ENCODE measurements at places on chromosomes 12 and 14.
A peak's percentile ranks its signal among the peaks of the same experiment; 100 is the strongest.

- no peak for DNase-seq
Observed at GRCh38 chr12:47234576-47235141, 154.9 kb upstream of the AMIGO2 start.

DNA sequence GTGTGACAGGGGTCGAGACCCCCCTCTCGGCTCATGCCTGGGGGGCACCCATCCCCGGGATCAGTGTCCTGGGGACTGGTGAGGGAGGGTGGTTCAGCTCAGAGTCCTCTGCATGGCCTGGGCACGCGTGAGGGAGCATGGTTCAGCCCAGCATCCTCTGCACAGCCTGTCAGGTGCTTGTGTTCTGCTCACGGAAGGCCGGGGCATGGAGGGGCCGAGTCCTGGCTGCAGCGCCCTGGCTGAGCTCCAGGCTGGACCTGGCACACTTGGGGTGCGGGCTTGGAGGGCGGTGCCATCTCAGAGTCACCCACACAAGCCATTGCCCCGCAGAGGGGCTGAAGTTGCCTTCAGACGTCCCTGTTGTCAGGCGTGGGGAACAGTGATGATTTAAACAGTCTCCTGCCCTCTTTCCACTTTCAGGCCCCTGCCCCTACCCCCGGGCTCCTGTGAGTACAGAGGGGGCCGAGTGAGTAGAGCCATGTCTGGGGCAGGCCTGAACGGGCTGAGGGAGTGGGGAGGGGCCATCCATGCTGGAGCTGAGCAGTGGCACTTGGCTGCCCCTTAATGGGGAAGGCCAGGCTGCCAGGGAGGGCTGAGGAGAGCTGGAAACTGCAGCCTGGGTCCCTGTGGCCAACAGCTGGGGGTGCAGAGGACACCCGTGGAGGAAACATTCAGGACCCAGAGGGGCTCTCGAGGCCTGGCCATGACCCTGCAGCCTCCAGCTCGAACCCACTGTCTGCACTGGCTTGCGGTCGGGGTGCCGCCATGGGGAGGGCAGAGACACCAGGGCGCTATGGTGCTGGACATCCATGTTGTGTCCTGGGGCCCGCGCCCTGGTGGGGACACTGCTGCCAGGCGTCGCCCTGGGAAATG is 22.5 kb downstream of the FBRSL1 start:
- no peak for DNase-seq

DNA sequence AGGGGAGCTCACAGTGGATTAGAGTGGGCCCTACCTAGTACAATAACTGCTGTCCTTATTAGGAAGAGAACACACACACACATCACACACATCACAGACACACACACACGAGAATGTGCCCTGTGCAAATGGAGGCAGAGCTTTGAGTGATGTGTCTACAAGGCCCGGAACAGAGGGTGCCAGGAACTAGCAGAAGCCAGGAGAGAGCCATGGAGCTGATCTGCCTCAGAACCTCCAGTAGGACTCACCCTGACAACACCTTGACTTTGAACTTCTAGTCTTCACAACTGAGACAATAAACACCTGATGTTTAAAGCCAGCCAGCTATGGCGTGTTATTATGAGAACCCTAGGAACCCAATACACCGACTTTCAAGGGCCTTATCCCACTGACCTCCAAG is 29.7 kb upstream of the FKBP4 start:
- DNase-seq, result no peak

- no peak for DNase-seq
Observed at GRCh38 chr14:39320318-39320717, 86.6 kb downstream of the MIA2 start.

DNA sequence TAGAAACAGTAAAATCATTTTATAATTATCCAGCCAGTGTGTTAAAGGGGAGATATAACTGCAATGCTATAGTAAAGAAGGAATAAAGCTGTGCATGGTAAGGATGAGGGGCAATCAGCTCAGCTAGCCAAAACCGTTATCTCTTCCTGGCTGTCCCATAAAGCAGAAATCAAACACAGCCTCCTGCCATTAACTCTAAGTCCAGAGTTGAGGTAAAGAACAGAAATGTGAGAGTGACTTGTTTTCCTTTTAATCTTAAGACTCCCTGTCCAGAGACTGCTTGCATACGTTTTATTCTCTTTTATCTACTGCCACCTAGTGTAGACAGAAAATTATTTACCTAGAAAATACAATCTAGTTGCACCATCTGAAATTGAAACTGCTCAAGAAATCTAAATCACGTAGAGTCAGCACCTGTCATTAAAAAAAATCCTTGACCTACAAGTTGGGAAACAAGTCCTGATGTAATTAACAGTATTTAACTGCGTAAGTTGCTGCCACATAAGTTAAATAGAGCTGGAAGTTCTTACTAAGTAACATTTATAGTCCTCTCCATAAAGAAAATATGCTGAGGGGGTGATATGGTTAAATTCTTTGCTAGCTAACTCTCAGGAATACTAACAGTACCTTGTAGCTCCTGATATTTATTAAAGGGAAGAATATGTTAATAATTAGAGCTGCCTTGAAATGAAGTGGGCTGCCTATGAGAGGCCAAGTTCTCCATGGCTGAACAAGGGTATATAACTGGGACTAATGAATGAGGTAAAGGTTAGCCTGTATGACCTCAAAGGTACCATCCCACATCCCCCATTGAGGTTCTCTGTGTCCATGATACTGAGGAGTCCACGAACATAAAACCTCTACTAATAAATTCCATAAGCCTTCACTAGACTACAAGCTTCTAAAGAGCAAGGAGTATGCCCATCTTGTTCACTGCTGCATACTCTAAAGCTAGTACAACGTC is 62.7 kb downstream of the GALNT4 start:
- DNase-seq, result no peak

GRCh38 chr12:66456612-66457011 is 154.3 kb downstream of the HELB start:
- no peak for DNase-seq

- peak; percentile 56 for DNase-seq
Observed at GRCh38 chr14:50038398-50039119, 77.8 kb downstream of the VCPKMT start.

DNA sequence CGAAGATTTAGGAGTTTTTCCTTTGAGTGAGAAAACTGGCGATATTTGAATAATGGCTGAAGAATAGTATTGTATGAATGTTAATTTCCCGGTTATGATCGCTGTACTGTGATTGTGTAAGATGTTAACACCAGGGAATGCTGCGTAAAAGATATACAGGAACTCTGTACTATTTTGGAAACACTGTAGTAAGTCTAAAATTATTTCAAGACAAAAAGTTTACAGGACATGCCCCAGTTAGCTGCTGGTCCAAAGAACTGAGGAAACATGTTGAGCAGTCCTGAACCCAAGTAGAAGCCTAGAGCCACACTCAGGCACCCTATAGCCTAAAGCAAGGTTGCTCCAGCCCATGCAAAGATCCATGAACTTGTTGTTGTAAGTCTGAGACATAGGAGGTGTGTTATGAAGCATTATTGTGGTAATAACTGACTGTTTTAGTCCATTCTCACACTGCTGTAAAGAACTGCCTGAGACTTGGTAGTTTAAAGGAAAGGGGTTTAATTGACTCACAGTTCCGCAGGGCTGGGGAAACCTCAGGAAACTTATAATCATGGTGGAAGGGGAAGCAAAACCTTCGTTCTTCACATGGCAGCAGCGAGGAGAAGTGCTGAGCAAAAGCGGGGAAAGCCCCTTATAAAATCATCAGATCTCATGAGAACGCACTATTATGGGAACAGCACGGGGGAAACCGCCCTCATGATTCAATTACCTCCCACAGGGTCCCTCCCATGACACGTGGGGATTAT is 99.8 kb upstream of the RESF1 start:
- no peak for DNase-seq

- DNase-seq, result no peak
Observed at GRCh38 chr12:107884769-107885694, 110.5 kb downstream of the ASCL4 start.

- DNase-seq, result no peak
Observed at GRCh38 chr12:105613887-105614286, 283.4 kb downstream of the C12orf75 start.

DNA sequence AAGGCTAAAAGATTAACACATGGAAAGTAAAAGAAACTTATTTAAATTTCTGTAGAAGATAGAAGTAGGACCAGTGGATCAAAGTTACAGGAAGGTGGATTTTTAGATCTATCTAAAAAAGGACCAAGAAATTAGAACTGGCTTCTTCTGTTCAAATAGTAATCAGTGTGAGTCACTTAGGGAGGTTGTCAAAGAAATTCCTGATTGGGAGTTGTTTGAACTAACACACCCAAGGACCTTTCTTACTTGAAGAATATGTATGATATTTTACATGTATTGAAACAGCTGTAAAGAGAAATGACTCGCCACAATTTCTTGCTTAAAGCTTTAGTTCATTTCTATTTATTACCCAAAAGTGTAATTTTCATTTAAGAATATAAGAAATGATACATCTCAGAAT is 256.9 kb downstream of the RAD51B start:
- DNase-seq, result no peak

DNA sequence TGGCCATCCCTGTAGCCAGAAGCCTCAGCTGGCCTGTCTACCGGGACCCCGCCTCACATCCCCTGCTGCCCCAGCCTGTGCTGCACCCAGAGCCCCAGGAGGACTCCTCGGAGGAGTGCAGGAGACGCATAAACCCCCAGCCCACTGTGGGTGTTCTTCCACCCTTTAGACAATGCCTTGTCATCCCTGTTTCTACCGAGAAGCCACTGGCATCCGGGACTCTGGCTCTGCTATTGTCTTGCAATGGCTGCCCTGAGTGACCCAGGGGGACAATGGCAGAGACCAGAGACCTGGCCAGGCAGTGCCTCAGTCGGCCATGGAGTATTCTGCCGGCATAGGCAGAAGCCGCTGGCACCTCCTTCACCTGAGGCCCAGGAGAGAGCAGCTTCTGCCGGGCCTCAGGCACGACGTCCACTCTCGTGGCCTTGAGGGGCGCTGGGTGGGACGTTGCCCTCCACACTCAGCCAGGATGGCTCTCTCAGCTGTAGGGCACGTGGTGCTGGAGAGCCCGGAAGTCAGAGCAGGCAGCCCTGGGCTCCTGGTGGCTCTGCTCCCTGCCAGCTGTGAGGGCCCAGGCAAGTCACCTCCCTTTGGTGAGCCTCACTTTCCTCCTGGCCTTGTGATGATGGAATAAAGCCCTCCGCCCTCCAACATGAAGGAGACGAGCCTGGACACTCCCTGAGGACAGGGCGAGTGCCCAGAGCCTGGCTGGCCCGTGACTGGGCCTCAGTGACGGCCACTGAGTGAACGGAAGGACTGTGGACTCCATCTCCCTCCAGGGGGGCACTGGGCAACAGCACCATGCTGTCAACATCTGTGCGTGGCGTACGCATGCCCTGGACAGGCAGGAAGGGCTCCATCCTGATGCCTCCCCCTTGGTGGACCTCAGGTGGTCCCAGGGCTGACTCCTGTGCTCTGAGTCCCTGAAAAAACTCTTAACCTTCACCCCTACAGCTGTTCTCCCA is 41.0 kb downstream of the TRAFD1 start:
- no peak for DNase-seq

DNA sequence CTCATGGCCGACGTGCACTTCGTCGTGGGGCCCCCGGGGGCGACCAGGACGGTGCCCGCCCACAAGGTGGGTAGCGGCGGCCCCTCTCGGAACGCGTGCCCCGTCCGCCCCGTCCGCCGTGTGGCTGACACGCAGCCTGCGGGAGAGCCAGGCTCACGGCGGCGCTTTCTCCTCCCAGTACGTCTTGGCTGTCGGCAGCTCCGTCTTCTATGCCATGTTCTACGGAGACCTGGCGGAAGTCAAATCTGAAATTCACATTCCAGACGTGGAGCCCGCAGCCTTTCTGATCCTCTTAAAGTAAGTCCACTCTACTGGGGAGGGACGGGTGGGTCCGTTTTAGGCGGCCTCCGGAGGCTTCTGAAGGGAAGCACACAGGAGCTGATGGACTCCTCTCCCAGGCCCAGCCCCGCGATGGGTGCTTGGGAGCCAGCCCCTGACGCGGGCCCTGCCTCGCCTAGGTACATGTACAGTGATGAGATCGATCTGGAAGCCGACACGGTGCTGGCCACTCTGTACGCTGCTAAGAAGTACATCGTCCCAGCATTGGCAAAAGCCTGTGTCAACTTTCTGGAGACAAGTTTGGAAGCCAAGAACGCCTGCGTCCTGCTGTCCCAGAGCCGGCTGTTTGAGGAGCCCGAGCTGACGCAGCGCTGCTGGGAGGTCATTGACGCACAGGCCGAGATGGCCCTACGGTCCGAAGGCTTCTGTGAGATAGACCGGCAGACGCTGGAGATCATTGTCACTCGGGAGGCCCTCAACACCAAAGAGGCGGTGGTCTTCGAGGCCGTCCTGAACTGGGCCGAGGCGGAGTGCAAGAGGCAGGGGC is 1.1 kb downstream of the BTBD6 start:
- no peak for DNase-seq

DNA sequence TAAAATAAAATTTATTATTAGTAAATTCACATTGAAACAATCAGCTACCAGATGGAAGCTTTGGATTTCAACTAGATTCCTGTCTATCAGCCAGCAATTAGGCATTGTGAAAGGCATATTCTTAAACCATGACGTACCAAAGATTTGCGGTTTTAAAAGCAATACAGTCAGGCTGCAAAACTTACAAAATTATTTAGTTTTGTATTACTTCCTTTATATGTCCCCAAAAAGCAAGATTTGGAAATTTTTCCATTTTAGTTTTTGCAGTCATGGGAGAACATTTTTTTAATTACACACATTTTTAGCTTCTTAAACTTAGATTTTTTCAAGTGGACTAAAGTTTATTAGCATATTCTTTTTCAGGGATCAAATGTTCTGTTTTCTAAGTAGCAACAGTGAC is 225.0 kb upstream of the KITLG start:
- DNase-seq, result no peak

DNA sequence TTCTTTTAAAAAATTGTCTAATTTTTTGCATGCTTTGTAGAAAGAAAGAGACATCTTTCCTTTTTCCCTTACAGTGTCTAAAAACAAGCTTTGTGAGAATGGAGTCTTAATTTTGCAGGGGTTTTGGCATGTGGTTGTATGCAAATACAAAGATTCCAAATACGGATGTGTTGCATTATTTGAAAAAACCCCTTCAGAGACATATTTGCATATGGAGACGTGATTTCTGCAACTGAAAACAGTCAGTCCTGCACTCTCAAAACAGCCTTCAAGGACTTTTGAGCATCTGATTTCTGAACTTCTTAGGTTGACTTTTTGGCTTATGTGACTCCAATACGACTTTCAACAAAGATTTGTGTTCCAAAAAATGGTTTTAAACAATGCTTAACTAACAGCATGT is 7.8 kb downstream of the IRAK3 start:
- DNase-seq, result no peak

DNA sequence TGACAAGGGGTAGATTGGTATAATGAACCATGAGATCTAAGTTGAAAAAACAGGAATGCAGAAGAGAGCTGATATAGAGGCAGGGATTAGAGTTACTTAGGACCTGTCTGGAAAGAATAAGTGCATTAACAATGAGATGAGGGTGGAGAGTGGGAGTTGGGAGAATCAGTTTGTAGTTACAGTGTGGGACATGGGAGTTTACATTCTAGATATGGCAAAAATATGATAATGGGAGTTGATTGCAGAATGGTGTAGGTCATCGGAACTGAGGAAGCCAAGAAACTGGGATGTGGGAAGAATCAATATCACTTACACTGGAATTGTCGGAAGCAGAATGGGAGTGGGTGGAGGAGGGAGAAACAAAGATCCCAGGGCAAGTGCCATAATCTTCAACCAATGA is 301.1 kb upstream of the NPAS3 start:
- no peak for DNase-seq

- DNase-seq, result no peak
Observed at GRCh38 chr12:49541911-49542505, 3.2 kb downstream of the KCNH3 start.

- DNase-seq, result no peak
Observed at GRCh38 chr12:118189741-118190191, 53.8 kb downstream of the PEBP1 start.

Measured in activated T-helper 1 cell treated with anti-CD3 and anti-CD28 coated beads, Interleukin-2, amount 50 U/mL, for 16 hours (primary cell).